Activated T-helper 2 cell treated with anti-CD3 and anti-CD28 coated beads, Interferon-gamma antibody, Interleukin-2, Interleukin-4, amounts not matched to agents 10 μg/mL and 5 μg/mL and 100 μg/mL, durations not matched to agents 14 hours and 24 hours and 36 hours (primary cell): ENCODE measurements at places on chromosomes 16 and 17. TPM values are rescaled to one million over a fixed set of nuclear protein-coding genes. Genes with fewer than 3 reads are reported as not detected.

Gene BEAN1
- total RNA-seq, result not detected in 2 replicates

Gene TMEM220
- 0.21 and 0.90 TPM in 2 replicates for total RNA-seq

Gene RARA
- 30.4 and 35.1 TPM in 2 replicates for total RNA-seq

Gene GAST
- total RNA-seq, result not detected in 2 replicates

Gene XYLT1
- 15.7 and 18.9 TPM in 2 replicates for total RNA-seq

Gene AANAT
- 0.18 TPM in 1 of 2 replicates, not detected in the other for total RNA-seq

Gene RBFOX1
- total RNA-seq, result not detected in 2 replicates

GRCh38 chr16:67613808-67614207, 31.1 kb upstream of the CARMIL2 start:
- no peak for DNase-seq

- no peak for DNase-seq
These were observed 50.5 kb downstream of the EPN2 start for GRCh38 chr17:19287651-19288050.

- no peak for DNase-seq
These were observed 6.1 kb upstream of the G6PC1 start for GRCh38 chr17:42894283-42895184.

DNA sequence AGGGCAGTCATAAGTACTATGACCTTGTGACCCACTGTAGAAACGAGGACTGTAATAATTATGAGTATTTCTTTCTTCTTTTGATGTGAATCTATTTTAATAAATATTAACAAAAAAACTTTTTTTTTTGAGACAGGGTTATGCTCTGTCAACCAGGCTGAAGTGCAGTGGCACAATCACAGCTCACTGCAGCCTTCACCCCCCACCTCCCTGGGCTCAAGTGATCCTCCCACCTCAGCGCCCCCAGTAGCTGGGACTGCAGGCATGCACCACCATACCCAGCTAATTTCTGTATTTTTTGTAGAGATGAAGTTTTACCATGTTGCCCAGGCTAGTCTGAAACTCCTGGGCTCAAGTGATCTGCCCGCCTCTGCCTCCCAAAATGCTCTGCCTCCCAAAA, 32.6 kb downstream of the SCPEP1 start:
- no peak for DNase-seq

GRCh38 chr17:6523330-6523729, 33.0 kb downstream of the PITPNM3 start:
- DNase-seq, result no peak

GRCh38 chr16:85422196-85422631, 190.9 kb upstream of the GSE1 start:
- DNase-seq, result no peak

DNA sequence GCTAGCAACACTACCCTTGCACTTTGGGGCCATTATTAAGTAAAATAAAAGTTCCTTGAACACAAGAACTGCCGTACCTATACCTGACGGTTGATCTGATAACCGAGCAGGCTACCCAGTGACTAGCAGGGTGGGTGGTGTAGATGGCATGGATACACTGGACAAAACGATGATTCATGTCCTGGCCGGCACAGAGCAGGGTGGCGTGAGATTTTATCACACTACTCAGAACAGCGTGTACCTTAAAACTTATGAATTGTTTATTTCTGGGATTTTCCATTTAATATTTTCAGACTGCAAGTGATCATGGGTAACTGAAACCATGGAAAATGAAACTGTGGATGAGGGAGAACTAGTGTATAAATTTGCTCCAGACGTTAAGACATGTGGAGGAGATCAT, 41.0 kb upstream of the MSI2 start:
- no peak for DNase-seq

DNA sequence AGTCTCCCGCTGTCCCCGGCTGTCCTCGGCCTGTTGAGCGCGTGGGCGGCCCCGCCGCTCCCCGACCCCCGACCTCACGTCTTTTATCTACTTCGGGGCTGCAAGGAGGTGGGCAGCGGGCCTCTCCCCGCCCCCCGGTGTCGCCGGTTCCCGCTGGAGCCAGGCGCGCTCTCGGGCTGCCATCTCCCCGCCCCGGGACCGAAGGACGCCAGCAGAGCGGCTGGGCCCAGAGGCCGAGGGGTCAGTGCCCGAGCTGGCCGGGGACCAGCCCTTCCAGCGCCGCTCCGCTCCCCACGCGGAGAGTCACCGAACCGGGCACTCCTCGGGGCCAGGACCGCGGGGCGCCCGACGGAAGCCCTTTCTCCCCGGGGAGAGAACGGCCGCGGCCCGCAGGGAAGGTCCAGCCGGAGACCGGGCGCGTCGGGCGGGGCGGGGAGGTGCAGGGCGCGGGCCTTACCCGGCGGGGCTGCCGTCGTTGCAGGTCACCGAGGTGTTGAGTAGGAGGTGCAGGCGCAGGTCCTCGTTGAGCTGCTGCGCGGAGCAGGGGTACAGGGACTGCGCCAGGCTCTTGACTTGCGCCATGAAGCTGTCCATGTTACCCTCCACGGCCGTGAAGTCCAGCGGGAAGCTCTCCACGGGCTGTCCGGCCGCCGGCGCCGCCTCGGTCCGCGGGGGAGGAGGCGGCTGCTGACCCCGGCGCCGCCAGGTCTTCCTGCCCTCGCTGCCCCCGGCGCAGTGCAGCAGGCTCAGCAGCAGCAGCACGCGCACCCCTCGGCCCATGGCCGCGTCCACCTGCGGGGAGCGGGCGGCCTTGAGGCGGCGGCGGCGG, 643 bp downstream of the NOTUM start:
- no peak for DNase-seq
